T-helper 1 cell treated with Interleukin-12 subunit alpha and Interleukin-12 subunit beta and Interleukin-4 antibody, amounts not matched to agents 30 ng/mL and 1 ng/mL, for 36 hours (primary cell): ENCODE measurements at places on chromosomes 5 and 9. TPM values are rescaled to one million over a fixed set of nuclear protein-coding genes. Genes with fewer than 3 reads are reported as not detected.

GCNT1 gene
- 6.8 and 7.6 TPM in 2 replicates for total RNA-seq

LHX2 gene
- total RNA-seq, result not detected in 2 replicates

LCN9 gene
- total RNA-seq, result not detected in 2 replicates

PCDHA4 gene
- not detected in 2 replicates for total RNA-seq

FAM221B gene
- total RNA-seq, result not detected in 2 replicates

SLC1A3 gene
- total RNA-seq, result not detected in 2 replicates

SCGB3A2 gene
- total RNA-seq, result not detected in 2 replicates

CCL27 gene
- total RNA-seq, result 0.39 TPM in 1 of 2 replicates, not detected in the other

ZFP2 gene
- total RNA-seq, result 0.24 and 0.32 TPM in 2 replicates

SLC6A3 gene
- total RNA-seq, result not detected in 2 replicates

BRINP1 gene
- total RNA-seq, result not detected in 2 replicates

OR1J2 gene
- not detected in 2 replicates for total RNA-seq

SLC4A9 gene
- 0.10 and 0.29 TPM in 2 replicates for total RNA-seq

TYRP1 gene
- not detected in 2 replicates for total RNA-seq

SELENOP gene
- total RNA-seq, result 0.27 TPM in 1 of 2 replicates, not detected in the other

PPP1R26 gene
- total RNA-seq, result 0.07 and 0.49 TPM in 2 replicates

AJM1 gene
- 8.1 and 8.8 TPM in 2 replicates for total RNA-seq
